ENCODE measurements at places on chromosomes 16 and 17.

DNA sequence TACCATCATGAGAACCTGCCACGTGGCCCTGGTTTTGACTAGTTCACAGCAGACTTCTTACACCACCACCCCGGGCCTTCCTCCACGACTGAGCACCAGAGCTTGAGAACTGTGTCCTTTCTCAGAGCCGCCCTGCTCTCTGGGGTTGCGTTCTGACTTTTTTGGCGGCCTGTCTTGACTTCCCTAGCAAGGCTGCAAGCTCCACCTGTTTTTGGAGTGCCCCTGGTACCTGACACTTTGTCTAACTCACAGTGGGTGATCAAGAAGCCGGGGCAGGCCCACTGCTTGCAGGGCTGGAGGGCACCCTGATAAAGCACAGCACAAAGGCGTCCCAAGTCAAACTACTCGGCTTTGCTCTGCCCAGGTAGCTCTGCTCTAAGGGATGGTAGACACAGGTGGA is 154.3 kb downstream of the SDK2 start:
- DNase-seq = no peak

- DNase-seq = no peak
Observed at GRCh38 chr17:45888392-45888791, 6.0 kb upstream of the MAPT start.

DNA sequence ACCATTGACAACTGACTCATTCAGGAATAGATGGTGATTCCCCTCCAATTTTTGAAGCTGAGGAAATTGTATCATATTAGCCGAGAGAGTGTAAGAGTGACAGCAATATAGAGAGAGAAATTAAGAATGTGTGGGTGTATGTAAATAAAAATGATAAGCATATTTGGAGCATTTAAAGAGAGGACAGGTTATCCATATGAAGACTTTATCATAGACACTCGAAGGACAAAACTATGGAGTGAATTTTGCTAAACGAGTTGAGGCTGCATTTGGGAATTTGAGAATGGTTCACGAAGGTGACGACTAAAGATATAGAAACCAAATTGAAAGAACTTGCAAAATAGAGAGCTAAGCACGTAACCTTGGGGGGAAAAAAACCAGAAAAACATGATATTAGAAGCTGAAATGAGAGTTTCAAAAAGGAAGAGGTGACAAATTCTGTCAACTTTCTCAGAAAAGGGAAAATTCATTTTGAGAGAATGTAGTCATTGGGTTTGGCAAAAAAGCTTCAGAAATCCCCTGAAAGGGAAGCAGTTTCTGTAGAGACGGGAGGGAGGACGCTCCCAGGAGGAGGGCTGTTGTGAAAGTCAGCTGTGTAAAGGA is 129.7 kb downstream of the KCNJ2 start:
- no peak for DNase-seq

DNA sequence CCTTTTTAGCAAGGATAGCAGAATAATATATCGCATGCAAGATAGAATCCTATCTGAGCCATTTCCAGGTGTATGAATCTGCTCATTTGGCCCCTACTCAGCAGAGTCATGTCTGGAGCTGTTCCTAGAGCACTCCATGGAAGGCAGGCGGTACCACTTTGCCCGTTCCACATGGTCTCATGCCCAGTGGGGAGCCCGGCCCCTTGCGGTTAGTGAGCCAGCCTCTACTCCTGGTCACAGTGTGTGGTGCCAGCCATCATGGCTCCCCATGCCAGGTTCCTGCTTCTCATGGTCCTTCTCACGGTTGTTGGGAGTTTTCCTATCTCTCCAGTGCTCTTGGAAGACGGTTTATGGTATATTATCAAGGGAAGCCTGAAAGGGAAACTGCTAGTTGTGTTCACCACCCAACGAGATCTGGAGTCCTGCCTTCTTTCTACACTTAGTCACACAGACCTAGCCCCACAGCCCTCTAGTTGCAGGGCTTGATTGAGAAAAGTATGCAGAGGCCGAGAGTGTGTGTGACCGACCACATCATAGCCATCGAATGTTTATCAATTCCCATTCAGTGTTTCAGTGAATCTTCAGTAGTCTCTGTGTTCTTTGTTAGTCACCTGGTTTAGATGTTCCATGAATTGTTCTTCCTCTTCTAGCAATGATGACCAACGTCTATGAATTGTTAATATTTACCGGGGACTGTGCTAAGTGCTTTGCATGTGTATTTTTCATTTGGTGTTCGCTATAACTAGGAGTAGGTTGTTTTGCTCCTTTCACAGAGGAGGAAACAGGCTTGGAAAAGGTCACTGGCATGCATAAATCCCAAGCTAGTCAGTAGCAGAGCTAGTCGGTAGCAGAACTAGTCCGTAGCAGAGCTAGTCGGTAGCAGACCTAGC is 9.6 kb downstream of the JPT2 start:
- no peak for DNase-seq

- no peak for DNase-seq
Observed at GRCh38 chr17:27265333-27265732, 28.6 kb upstream of the WSB1 start.

- DNase-seq = peak; percentile 82
Observed at GRCh38 chr16:53991754-53992378, 287.9 kb downstream of the FTO start.

- DNase-seq = no peak
Observed at GRCh38 chr17:6453279-6454024, 9.2 kb downstream of the PIMREG start.

DNA sequence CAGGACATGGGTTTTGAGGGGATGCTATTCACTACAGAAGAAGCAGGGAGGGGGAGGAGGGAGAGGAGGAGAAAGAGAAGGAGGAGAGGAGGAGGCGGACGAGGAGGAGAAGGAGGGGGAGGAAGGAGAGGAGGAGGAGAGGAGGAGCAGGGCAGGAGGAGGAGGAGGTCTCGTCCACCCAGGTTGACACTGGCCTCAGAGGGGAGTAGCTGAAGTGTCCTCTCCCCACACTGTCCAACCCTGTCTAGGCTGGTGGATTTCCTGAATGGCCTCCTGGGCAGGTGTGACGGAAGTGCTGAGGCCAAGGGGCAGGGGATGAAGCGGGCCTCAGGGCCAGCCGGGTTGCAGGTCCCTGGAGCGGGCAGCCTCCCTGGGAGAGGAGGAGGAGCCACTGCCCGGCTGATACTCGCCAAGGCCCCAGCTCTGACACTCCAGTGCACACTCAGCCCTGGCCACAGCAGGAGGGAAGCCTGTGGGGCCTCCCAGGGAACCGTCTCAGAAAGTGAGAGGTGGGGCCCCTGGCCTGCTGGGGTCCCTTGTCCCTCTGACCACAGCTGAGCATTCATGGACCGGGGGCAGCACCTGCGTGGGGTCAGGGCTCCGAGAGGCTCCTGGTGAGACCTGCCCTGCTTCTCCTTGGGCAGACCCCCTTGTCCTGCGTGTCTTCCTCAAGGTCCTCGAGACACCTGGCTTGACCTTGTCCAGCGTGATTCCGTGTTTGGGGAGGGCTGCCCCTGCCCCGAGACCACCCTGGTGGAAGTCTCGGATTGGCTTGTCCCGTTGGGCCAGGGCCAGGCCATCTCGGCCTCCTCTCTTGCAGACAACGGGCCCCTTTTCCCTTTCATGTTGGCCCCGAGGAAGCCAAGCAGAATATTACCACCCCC is 200.6 kb upstream of the CIBAR2 start:
- peak; percentile 42 for DNase-seq

- DNase-seq = peak; percentile 64
Observed at GRCh38 chr17:79707931-79708891, 22.5 kb upstream of the ENPP7 start.

DNA sequence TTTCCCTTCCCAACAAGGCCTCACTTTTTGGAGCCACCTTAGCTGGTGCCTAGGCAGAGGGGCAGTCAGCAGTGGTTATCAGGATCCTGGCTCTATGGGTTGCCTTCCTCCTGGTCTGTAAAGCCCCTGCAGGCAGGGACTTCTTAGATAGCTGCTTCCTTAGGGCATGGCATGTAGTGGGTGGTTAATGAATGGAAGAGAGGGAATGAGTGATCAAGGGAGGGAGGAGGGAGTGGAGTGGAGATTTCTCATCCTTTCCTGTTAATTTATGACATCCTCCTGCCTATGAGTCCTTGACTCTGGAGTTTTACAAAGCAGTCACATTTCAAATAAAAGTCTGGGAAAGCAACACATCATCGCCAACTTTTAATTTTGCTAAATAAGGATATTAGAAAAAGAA is 40.7 kb downstream of the SNX20 start:
- no peak for DNase-seq

DNA sequence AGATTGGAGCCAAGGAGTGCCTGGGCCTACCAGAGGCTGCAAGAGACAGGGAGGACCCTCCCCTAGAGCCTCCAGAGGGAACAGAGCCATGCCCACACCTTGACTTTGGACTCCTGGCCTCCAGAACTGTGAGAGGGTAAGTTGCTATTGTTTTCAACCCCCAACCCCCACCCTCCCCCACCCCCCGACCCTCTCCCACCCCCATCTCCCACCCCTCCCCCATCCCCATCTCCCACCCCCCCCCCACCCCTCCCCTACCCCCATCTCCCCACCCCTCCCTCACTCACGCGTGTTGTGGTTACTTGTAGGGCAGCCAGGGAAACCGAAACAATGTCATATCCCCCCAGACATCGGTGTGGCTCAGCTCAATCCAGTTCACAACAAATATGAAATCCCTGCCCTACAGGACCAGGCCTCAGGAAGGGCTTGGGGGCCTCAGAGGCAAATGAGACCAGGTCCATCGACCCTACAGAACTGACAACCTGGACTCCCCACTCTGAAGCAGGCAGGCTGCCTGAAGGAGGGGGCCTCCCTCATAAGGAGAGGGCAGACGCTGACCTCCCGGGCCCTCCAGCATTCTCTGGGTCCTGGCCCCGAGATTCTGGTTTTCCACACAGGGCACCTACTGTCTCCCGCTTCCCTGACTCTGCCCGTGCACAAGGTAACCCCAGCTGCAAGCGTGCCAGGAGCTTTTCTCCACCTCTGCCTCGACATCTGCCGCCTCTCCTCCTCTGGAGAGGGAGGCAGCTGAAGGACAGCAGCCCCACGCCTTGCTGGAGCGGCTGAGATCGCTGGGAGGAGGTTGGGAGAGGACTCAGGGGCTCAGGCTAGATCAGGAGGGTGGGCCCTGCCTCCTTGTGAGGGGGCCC is 3.0 kb upstream of the ZCCHC14 start:
- no peak for DNase-seq

DNA sequence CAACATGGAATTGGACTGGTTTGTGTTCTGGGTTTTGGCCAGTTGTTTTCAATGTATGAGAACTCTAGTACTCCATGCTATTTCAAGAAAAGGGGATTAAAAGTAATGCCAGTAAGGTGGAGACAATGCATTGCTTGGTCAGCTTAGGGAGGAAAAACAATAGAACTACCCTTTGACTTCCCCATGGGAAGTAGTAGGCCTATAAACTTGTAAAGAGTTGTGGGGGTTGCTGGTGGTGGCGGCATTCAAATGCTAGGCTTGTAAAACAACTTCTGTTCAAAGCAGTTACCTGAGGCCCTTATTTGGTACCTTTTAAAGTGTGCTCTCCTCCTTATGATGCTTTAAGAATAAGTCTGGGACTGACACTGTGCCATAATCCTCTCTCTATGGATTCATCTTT is 9.4 kb downstream of the MAP3K3 start:
- no peak for DNase-seq

GRCh38 chr16:14635395-14636165 is 2.8 kb downstream of the BFAR start:
- no peak for DNase-seq

- DNase-seq = peak; percentile 86
Observed at GRCh38 chr17:66337866-66338485, 35.6 kb downstream of the PRKCA start.

- peak; percentile 85 for DNase-seq
Observed at GRCh38 chr17:38922538-38923297, 2.7 kb upstream of the LASP1NB start.

DNA sequence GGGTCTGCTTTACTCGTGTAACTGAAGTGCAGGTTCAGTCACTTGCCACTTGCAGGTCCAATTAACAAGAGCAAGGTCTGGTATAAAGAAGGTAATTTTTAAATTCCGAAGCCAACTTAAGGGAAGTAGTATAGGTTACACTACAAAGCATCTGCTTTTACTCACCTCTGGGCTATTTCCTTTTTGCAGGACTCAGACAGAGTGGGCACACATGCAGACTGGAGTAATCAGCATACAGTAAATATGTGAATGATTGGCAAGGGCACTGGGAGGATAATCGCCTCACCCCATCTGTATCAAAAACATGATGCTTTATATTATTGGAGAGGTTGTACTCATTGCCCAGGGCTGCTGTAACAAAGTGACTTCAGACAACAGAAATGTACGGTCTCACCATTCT is 160.1 kb upstream of the CDH5 start:
- no peak for DNase-seq

GRCh38 chr16:85805442-85806045 is 6.0 kb downstream of the COX4I1 start:
- DNase-seq = no peak

GRCh38 chr17:28216528-28216927 is 102.5 kb upstream of the TMEM97 start:
- peak; percentile 22 for DNase-seq

DNA sequence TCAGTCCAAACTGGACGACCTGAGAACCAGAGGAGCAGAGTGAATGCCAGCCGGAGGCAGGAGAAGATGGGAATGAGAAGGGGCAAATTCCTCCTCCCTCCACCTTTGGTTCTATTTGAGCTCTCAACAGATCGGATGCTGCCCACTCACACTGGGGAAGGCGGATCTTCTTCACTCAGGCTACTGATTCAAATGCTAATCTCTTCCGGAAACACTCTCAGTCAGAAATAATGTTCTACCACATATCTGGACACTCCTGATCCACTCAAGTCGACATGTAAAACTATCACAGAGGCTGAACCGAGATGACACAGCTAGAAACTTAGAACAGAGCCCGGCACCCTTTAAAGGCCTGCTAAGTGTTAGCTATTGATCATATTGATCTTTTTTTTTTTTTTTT is 57.4 kb upstream of the GRIN2A start:
- DNase-seq = no peak

GRCh38 chr16:70359552-70359951 is 12.8 kb downstream of the DDX19A start:
- no peak for DNase-seq

GRCh38 chr17:35879773-35880654 is at the start of gene CCL5:
Gene CCL5, minus strand, starts transcription at chr17:35880360.
- no peak for DNase-seq

DNA sequence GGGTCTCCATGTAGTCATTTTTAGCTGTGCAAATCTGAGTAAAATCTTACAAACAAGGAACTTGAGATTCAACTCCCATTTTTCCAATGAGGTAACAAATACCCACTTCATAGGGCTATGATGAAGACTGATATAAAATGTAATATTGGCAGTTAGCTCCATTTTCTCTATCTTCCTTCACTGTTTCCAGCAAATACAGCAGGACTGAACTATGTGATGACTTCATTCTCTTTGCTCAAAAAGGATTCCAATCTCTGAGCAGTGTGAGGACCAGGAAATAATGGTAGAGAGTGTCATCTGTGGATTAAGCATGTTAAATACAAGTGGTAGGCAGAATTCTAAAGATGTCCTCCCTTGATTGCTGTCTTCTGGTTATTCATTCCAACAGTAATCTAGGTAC is 18.3 kb downstream of the RND2 start:
- DNase-seq = no peak
